ENCODE measurements at places on chromosomes 4 and X. TPM values are rescaled to one million over a fixed set of nuclear protein-coding genes. Genes with fewer than 3 reads are reported as not detected.
A peak's percentile ranks its signal among the peaks of the same experiment; 100 is the strongest.

Gene DUSP9
- under 0.01 TPM for total RNA-seq

Gene RTL3
- under 0.01 TPM for total RNA-seq

Gene TLR2
- total RNA-seq = 0.36 TPM

Gene IL2
- not detected for total RNA-seq

Gene FRG2
- not detected for total RNA-seq

Gene PLXNB3
- 2.7 TPM for total RNA-seq

Gene TSPAN7
- total RNA-seq = 0.29 TPM

DNA sequence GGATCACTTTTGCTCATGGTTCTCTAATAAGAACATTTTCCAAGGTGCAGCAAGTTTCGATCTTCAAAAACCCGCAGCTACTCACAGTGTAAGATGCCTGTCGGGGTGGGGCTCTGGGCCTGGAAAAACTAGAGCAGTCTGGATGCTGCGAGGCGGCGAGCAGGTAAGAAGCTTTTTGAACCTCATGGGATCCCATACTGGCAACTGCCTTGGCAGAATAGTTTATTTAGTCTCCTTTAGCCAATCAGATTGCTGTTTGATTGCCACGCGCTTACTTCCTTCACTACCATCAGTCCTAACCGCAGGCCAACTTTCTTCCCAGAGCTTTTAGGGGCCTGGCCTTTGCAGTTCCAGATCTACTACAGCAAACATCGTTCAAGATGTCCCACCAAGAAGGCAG, 61.3 kb upstream of the MAGEB10 start:
- DNase-seq = no peak

- DNase-seq = no peak
These were observed 10.5 kb upstream of the TIGD2 start for GRCh38 chr4:89100853-89101252.

GRCh38 chrX:133676344-133677122, 261.2 kb upstream of the GPC4 start:
- no peak for DNase-seq

GRCh38 chr4:139619644-139620043, 46.0 kb upstream of the MGST2 start:
- DNase-seq = no peak

GRCh38 chr4:8897251-8898167, 25.9 kb upstream of the HMX1 start:
- no peak for DNase-seq

DNA sequence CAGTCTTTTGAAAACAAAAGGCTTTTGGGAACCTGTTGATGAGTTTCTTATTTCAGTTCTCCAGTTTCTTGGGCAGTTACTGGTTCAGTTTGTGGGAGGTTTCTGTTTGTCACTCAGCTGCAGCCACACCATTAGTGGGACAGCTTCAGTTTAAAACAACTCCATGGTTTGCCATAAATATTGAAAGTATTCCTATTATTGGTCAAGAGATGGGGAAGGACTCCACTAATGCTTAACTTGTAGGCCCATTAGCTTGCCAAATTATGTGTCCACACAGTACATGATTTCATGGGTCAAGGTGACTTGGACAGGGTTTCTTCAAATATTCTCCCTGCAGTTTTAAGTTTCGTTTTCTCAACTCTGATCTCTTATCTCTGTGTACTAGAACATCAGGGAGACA, 15.5 kb upstream of the ASIC5 start:
- no peak for DNase-seq

DNA sequence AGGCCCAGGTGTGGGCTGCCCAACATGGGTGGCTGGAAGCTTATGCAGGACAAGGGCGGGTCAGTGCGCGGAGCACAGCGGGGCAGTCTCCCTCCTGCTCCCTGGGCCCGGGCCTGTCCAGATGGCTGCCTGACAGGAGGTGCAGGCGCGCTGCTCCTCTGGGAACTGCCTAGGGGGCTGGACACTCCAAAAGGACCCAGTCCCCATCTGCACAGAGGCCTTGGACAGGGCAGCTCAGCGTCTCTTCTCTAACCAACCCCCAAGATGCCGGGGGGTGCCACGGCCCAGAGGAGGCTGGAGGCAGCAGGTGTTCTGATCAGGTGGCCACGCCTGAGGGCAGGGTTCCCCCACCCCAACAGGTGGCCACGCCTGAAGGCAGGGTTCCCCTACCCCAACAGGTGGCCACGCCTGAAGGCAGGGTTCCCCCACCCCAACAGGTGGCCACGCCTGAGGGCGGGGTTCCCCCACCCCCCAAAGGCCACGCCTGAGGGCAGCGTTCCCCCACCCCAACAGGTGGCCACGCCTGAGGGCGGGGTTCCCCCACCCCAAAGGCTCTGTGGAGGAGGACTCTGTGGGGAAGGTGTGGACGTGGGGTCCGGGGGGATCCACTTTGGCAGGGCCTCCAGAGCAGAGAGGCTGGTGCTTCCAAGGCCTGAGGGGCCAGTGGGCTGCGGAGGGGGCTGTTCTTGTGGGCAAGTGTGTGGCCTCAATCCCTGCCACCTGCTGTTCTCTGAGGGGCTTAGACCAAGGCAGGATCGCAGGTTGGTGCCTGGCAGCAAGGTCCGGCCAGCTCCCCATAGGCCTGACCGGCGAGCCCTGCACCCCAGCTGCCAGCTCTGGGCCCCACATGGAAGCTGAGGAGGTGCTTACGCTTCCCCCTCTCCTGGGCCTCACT, 36.1 kb downstream of the CPLX1 start:
- DNase-seq = peak; percentile 68

- no peak for DNase-seq
These were observed 46.5 kb downstream of the REPS2 start for GRCh38 chrX:16992951-16993350.

DNA sequence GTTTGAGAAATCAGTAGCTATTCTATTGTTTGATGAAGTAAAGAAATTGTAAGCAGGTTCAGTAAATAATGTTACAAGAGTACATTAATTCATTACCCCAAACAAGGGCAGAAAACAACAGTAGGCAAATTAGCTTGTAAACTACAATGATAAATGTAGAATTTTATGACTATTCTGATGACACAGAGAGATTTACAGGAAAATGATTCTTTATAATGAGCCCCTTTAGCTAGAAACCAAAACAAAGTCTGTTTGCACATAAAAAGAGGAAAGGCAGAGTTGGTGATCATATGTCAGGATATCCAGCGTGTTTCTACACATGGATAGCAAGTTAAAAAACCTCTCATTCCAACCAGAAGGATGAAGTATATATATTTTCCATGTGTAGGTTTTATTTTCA, 204.8 kb downstream of the CFAP299 start:
- no peak for DNase-seq

GRCh38 chr4:187184508-187184907, 460.9 kb upstream of the FAT1 start:
- no peak for DNase-seq

DNA sequence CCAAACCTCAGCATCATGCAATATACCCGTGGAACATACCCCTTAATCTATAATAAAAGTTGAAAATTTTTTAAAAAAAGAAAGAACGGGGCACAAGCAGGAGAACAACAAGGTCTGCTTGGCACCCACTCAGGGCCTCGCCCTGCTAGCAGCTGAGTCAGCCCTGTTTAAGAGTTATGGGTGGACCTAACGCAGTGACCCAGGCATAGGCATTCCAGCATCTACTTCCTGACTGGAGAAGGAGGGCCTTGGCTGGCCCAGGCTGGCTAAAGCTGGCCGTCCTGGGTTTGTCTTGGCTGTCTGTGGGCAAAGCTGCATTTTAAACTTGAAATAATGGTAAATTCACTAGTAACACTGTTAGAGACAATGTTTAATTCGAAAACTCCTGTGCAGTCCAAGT, 236.7 kb upstream of the PGRMC2 start:
- DNase-seq = peak; percentile 87

GRCh38 chr4:80016506-80016905, 56.5 kb downstream of the ANTXR2 start:
- no peak for DNase-seq

GRCh38 chrX:39613997-39614679, 483.6 kb downstream of the BCOR start:
- DNase-seq = no peak

- DNase-seq = no peak
These were observed 151.8 kb downstream of the SPATA18 start for GRCh38 chr4:52202931-52203330.
